ENCODE measurements at places on chromosomes 11 and 22.

DNA sequence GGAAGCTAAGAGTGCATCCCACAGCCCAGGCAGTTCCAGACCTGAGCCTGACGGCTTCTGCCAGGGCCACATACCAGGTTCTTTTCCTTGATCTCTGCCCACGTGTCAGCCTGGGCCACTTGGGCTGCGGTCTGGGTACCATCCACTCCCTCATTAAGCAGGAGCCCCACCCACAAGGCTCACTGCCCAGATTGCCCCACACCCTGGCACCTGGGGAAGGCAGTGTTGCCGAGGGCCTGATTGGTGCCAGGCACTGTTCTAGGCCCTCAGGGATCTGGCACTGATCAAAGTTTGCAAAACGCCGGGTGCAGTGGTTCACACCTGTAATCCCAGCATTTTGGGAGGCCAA, 15.4 kb downstream of the GGA1 start:
- no peak for DNase-seq

GRCh38 chr11:126521196-126521595, 165.7 kb downstream of the ST3GAL4 start:
- no peak for DNase-seq

DNA sequence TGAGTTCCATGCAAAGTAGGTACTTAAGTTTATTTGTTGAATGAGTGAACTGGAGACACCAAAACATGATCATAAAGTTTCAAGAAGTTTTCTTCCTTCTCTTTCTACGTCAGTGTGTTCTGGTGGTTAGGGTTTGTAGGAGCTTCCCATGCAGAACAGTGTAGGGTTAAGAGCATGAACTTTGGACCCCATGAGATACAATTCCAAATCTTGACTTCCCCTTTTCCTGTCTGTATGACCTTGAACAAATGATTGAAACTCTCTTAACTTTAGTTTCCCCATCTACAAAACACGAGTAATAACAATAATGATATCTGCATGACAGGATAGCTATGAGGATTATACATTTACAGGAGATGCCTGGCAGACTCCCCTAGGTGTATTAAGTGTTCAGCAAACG, 41.0 kb upstream of the TENM4 start:
- DNase-seq: no peak

DNA sequence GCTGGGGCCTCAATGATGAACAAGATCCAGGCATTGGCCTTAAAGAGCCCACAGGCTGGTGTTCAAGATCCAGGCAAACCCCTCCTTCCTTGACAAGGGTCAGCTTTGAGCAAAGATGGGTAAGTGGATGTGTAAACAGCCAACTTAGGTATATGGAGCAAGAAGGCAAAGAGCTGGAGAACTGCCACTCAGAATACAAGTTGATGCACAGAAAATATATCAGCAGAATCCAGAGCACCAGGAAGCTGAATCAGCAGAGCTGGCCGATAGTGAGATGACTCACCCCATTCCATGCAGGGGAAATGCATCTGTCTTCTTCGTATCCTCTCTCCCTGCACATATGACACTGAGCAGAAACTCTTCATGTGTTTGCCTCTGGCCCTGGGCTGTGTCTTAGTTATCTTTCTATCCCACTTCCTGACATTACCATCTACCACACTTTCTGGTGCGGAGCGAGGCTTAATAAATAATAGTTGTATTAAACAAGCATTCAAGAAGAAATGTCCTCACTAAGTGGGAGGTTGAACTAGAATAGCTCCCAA, 57.8 kb downstream of the ENDOD1 start:
- DNase-seq: peak; percentile 88

GRCh38 chr22:29964776-29965175, 81.8 kb downstream of the MTMR3 start:
- DNase-seq: no peak

- peak; percentile 64 for DNase-seq
Measured at GRCh38 chr11:34050581-34051348, 766 bp upstream of the CAPRIN1 start.

GRCh38 chr11:1150116-1150515, 7.6 kb upstream of the MUC5AC start:
- DNase-seq: no peak

- DNase-seq: no peak
Measured at GRCh38 chr11:20658135-20658534, 11.3 kb upstream of the NELL1 start.

DNA sequence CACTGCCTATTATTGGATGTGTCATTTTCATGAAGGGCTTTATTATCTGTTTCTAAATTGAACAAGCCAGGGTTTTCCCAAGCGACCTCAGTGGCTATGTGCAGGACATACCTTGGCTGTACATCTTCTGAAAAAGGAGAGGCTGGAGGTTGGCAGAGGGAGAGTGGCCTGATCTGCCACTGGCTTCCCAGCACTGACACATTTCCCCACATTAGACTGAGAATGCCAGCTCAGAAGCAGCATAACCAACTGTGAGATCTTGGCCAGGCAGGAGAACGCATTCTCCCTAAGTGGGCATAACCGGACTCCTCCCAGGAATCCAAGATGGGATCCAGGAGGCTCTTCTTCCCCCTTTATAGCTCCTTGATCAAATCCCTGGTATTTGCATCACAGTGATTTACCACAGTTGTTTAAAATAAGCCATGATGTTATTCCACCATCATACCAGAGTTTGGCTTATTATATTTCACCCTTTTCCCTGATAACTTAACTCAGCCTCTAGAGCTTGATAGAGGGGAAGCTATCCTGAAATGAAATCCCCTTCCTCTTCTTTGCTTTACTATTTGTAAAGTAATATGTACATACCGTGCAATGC, 33.8 kb downstream of the AMOTL1 start:
- DNase-seq: no peak

- DNase-seq: no peak
Measured at GRCh38 chr11:73388265-73389133, 12.3 kb downstream of the RELT start.

DNA sequence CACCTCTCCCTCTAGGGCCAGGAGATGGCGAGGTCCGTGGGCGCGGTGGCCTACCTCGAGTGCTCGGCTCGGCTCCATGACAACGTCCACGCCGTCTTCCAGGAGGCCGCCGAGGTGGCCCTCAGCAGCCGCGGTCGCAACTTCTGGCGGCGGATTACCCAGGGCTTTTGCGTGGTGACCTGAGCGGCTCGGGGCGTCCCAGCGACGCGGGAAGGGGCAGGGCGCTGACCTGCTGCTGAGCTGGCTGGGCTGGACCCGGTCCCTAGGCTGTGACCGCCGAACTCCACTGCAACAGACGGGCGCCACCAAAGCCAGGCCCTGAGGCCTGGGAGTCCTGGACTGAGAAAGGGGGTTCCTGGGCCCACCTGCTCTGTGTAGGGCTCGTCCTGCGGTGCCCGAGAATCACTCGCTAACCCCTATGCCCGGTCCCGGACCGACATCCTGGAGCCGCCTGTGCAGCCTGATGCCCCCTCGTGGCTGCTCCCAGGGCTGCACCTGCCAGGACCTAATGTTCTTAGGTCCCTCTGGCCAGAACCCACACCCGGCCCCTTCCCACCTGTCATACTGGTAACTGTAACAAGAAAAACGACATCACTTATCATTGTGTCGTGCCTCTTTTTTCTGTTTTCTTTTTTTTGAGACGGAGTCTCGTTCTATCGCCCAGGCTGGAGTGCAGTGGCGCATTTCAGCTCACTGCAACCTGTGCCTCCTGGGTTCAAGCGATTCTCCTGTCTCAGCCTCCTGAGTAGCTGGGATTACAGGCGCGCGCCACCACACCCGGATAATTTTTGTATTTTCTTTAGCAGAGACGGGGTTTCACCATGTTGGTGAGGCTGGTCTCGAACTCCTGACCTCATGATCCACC, 15.0 kb downstream of the RHOD start:
- peak; percentile 66 for DNase-seq

DNA sequence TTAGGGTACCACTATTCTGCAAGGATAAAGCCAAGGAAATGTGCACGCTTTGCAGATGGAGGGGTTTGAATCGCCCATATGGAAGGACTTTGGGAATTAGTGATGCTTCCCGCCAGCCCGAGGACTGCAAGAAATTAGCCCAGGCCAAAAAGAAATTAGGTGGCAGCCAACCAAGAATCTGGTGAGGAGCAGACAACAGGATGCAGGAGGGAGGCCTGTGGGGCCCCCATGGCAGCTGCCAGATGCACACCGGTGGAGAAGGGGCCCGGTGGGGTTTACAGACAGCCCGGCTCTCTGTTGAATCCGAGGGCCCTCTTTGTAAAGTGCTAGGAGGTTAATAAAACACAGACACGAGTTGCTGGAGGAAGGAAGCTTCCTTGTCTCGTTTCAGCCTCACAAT, 73.5 kb downstream of the TIMP3 start:
- no peak for DNase-seq

DNA sequence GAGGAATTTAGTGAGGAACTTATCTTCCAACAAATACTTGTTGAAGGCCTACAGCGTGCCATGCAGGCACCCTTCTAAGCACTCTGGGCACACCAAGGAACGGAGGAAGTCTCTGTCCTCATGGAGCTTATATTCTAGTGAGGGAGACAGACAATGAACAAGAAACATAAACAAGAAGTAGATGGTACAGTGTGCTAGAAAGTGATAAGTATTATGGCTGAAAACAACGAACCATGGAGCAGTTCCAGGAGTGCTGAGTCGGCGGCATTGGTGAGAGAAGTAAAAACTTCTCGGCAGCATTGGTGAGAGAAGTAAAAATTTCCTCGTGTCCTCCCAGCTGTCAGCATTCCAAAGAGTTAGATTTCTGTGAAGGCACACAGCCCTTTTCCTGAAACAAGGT, 53.2 kb downstream of the FAM76B start:
- no peak for DNase-seq

GRCh38 chr11:30522536-30523243, 63.5 kb downstream of the MPPED2 start:
- DNase-seq: no peak

DNA sequence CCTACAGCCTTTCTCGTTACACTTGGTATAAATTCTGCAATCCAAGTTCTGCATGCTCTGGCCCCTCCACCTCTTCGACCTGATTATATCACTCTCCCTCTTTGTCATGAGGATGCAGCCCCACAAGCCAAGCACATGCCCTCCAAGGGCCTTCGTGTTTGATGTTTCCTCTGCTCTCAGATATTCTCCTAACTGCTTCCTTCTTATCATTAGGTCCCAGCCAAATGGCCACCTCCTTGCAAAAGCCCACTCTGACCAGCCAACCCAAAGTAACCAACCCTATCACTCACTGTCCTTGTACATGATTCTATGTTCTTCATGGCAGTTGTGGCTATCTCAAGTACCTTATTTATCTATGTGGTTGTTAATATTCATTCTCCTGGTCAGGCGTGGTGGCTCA, 38.3 kb upstream of the LRRC55 start:
- DNase-seq: no peak

- DNase-seq: peak; percentile 30
Measured at GRCh38 chr11:64489831-64490441, 101.1 kb upstream of the SLC22A12 start.

GRCh38 chr11:2290351-2290841, 11.3 kb downstream of the C11orf21 start:
- no peak for DNase-seq

- DNase-seq: no peak
Measured at GRCh38 chr11:123135863-123136446, 59.1 kb downstream of the CLMP start.

GRCh38 chr22:25375683-25376082, 156.2 kb downstream of the CRYBB2 start:
- no peak for DNase-seq

GRCh38 chr22:50612528-50613221, 12.1 kb downstream of the MAPK8IP2 start:
- DNase-seq: no peak
